Hepatocyte (in vitro differentiated cells): ENCODE measurements at places on chromosomes 6 and 20.
A peak's percentile ranks its signal among the peaks of the same experiment; 100 is the strongest.

- H3K36me3 ChIP-seq = no peaks in the 10 kb centered on the region
- no peaks in the 10 kb centered on the region for H3K27me3 ChIP-seq
- H3K4me3 ChIP-seq = no peak overlapping the region
- H3K4me1 ChIP-seq = no peaks in the 10 kb centered on the region
These were observed 250.8 kb downstream of the SMOC2 start for GRCh38 chr6:168691774-168692173.

DNA sequence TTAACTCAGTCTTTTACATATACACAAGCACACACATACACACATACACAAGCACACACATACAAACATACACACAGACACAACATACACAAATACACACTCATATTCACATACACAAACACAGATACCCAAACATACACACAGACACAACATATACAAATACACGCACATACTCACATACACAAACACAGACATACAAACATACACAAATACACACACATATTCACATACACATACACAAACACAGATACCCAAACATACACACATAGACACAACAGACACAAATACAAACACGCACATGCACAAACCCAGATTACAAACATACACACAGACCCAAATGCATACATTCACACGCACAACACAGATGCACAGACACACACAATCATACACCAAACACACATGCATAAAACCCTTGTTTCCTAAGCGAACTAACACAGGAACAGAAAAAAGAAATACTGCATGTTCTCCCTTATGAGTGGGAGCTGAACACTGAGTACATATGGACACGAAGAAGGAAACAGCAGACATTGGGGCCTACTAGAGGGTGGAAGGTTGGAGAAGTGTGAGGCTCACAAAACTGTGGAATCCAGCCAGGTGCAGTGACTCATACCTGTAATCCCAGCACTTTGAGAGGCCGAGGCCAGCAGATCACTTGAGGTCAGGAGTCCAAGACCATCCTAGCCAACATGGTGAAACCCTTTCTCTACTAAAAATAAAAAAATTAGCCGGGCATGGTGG is 34.2 kb downstream of the PIM1 start:
- no peaks in the 10 kb centered on the region for H3K36me3 ChIP-seq
- no peak overlapping the region for H3K4me3 ChIP-seq
- peaks cover 4% of the 10 kb centered on the region for H3K27me3 ChIP-seq
- peak; percentile 78 for DNase-seq
- peaks cover 25% of the 10 kb centered on the region for H3K4me1 ChIP-seq
- peak overlapping the region; percentile 70 for H3K27ac ChIP-seq

- H3K4me3 ChIP-seq = peak overlapping the region; percentile 57
- H3K36me3 ChIP-seq = no peaks in the 10 kb centered on the region
- H3K27me3 ChIP-seq = peaks cover 61% of the 10 kb centered on the region
- H3K27ac ChIP-seq = no peak overlapping the region
These were observed 30.1 kb downstream of the SF3B5 start for GRCh38 chr6:144065213-144065660.

GRCh38 chr6:19879663-19880062 is 42.5 kb downstream of the ID4 start:
- H3K27ac ChIP-seq = no peak overlapping the region
- H3K4me3 ChIP-seq = no peak overlapping the region
- no peaks in the 10 kb centered on the region for H3K27me3 ChIP-seq
- no peaks in the 10 kb centered on the region for H3K36me3 ChIP-seq

- H3K4me1 ChIP-seq = no peaks in the 10 kb centered on the region
- no peak for DNase-seq
- H3K36me3 ChIP-seq = no peaks in the 10 kb centered on the region
- peaks cover 6% of the 10 kb centered on the region for H3K27me3 ChIP-seq
- no peak overlapping the region for H3K4me3 ChIP-seq
These were observed 233.1 kb upstream of the ARID1B start for GRCh38 chr6:156544046-156544445.

DNA sequence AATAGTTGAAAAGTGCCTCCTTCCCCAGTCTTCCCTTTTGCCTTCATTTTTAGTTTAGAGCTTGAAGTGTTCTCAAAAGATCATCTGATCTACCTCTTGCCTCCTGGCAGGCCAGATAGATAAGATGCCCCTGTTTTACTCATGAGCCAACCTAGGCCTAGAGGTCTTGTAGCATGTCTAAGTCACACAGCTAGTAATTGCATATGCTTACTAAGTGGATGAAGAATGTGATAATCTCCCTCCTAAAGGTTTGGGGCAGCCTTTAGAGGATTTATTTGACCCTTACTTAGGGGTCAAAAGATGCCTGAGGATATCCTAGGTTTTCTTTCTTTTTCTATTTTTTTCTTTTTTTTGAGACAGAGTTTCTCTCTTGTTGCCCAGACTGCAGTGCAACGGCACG is 2.1 kb downstream of the C6orf141 start:
- no peak for DNase-seq
- H3K36me3 ChIP-seq = no peaks in the 10 kb centered on the region
- H3K27me3 ChIP-seq = peaks cover 3% of the 10 kb centered on the region
- H3K4me3 ChIP-seq = no peak overlapping the region
- H3K27ac ChIP-seq = no peak overlapping the region

- DNase-seq = no peak
- H3K36me3 ChIP-seq = no peaks in the 10 kb centered on the region
- no peak overlapping the region for H3K4me3 ChIP-seq
These were observed 36.1 kb downstream of the PHF20 start for GRCh38 chr20:35807877-35808276.

GRCh38 chr20:58113716-58114115 is 114.7 kb downstream of the ANKRD60 start:
- DNase-seq = no peak
- no peaks in the 10 kb centered on the region for H3K36me3 ChIP-seq
- no peaks in the 10 kb centered on the region for H3K4me1 ChIP-seq
- no peaks in the 10 kb centered on the region for H3K27me3 ChIP-seq
- H3K4me3 ChIP-seq = no peak overlapping the region
